ENCODE measurements at places on chromosomes 13 and 19.

DNA sequence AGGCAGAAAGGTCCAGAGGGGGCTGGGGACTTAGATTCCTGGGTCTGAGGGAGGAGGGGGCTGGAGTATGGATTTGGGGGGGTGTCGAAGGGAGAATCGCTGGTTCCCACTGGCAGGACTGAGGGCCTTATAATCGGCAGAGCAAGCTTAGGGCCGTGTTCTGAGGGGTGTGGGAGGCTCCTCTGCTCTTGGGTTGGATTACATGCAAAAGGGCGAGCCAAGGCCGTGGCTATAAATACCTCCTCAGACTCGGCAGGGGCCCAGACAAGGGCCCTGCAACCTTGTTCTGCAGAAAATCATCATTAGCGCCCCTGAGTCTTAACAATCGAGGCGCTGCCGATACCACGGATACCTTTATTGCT is 707 bp upstream of the MAMSTR start:
- DNase-seq: no peak

DNA sequence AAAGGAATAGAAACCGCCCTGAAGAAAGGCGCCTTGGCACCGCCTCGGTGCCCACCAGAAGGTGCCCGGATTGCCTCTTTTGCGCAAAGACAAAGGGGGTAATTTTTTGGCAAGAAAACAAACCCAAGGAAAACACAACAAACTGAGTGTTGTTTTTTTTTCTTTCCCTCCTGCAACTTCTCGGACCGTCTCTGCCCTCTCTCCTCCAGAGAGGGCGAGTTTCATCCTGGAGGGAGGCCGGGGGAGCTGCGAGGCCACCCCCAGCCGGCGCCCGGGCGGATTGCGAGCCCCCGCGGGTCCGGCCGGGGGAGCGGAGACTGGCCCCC is 2.3 kb downstream of the ZNF536 start:
- DNase-seq: no peak

GRCh38 chr13:23919006-23919405 is 21.7 kb upstream of the C1QTNF9B start:
- no peak for DNase-seq

DNA sequence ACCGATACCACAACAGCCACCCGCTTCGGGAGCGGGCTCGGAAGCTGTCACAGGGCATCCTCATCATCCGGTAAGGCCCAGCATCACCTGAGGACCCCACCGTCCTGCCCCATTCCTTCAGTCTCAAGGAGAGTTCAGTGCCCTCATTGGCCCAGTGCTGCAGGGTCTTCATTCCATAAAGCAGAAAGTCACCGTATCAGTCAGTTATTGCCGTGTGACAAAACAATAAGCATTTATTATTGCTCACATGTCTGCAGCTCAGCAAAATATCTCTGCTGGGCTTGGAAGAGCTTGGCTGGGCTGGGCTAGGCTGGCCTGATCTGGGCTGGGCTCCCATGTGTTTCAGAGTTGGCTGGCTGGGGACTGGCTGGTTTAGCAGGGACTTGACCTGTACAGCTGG is 8.1 kb upstream of the MRI1 start:
- no peak for DNase-seq

DNA sequence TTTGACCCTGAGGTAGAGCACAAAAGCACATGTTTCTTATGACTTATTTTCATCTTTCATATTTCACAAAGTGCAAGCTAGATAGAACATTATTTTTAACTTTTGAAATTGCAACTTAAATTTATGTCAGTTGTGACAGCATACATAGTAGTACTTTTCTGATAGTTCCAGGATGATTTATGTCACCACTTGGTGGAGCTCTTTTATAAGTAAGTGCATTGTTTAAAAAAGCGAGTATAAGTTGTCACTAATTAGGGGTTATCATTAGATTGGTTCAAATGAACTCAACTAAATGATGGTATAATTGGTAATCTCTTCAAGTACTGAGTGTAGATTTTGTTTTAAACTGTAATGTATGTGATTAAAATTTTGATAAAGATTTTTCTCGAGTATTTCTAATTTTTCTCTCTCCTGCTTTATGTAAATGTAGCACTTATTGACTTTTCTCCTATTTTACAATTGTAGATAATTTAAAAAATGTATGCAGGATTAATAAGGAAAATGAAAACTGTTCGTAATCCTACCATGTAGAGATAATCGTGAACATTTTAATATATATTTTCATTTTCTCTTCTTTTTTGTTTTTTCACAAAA is 31.1 kb downstream of the RB1 start:
- no peak for DNase-seq

DNA sequence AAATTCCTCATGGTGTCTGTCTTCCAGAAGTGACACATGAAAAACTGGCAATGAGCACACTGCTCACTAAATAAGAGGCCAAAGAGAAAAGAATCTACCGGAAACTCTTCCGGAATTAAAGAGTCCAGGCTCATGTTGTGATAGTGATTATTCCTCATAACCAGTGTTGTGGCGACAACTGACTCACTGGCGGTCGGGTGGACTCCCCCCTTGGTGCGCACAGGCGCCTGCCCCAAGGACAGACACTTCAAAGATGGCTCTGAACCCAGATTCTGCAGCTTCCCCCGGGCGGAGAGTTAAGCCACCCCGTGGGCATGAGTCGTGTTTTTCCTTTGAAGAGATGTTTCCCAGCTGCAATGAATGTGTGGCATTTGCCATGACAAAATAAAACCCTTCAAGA is 10.3 kb downstream of the IL17D start:
- DNase-seq: no peak
